ENCODE measurements at places on chromosomes 2 and 18.

- DNase-seq: no peak
Observed at GRCh38 chr2:216171011-216171410, 61.9 kb downstream of the XRCC5 start.

GRCh38 chr2:12035029-12035720 is 288.7 kb downstream of the LPIN1 start:
- no peak for DNase-seq

DNA sequence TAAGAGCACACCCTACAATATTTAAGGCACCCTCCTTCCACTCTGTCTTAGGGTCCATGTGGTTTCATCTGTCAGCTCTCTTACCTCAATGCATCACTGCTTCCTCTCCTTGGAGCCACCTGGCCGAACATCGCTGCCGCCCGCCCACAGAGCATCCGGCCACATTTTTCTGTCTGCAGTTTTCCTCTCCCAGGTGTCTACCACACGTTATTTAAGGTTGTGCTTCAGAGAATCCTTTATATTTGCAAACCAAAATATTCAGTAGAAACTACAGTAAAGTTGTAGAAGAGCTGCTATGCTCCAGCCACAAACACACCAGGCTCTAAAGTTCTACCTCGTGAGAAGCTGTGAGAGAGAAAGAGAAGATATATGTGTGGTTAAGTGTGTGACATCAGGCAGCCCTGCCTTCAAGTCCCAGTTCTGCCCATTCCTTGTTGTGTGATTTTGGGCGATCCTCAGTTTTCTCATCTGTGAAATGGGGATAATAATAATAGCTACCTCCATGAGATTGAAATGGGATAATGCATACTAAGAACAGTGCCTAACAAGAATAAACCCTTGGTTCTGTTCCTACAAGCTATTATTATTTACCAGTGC is 4.9 kb upstream of the STK17B start:
- DNase-seq: peak; percentile 68

DNA sequence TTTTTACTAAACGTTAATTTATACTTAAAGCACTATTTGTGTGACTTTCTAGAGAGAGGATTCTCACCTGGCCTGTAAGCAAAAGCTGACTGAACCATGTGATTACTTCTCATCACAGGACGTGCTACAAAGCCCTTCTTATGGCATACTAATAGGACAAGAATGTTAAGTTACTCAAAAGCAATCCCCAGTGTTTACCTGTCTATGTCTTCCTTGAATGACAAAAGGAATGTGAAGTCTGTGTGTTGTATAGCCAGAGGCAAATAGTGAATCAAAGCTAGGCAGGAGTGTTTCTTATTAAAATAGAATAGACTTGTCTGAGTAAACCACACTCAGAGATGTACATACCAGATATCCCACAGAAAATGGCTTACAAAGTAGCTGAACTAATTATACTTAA is 1465.5 kb downstream of the SUCLG1 start:
- no peak for DNase-seq

DNA sequence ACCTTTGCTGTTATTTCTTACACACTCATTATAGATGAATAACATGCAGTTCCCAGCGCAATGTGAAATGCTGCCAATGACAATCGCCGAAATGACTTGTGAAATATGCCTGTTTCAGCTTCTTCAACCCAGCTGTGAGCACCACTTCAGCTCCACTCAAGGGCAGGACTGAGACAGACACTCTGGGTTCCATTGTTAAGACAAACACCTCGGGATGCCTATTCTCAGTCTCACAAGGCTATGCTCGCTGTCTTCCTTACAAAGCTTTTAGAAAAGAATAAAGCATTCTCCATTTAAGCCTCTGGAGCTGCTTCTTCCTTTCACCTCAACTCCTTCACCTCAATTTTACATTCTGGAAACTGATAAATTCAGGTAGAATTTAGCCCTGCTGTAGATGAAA is 4.2 kb downstream of the CBLN2 start:
- DNase-seq: no peak

- no peak for DNase-seq
Observed at GRCh38 chr18:11857177-11857887, 6.1 kb downstream of the CHMP1B start.

DNA sequence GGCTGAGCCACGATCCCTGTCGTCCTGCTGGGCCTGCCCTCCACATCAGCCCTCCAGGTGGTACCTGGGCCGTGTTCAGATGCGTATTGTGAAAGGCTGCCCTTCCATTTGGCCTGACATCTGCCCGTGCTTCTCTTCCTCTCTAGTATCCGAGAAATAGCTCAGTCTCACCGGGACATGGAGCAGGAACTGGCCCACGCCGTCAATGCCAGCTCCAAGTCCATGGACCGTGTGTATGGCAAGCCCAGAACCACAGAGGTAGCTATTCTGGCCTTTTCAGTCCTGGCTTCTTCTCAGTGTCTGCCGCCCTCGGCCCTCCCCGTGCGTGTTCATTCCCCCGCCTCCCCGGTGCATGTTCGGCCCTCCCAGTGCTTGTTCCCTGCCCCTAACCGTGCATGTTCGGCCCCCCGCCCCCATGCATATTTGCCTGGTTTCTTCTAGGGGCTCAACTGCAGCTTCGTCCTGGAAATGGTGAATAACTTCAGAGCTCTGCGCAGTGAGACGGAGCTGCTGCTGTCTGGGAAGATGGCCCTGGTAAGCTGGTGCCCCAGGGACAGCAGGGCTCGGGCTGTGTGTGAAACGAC is 104.3 kb downstream of the USP40 start:
- no peak for DNase-seq

GRCh38 chr2:200796561-200796960 is 15.1 kb upstream of the BZW1 start:
- DNase-seq: no peak

- no peak for DNase-seq
Observed at GRCh38 chr2:46134531-46135227, 162.5 kb upstream of the EPAS1 start.

- DNase-seq: no peak
Observed at GRCh38 chr2:14418115-14418514, 214.4 kb upstream of the LRATD1 start.

DNA sequence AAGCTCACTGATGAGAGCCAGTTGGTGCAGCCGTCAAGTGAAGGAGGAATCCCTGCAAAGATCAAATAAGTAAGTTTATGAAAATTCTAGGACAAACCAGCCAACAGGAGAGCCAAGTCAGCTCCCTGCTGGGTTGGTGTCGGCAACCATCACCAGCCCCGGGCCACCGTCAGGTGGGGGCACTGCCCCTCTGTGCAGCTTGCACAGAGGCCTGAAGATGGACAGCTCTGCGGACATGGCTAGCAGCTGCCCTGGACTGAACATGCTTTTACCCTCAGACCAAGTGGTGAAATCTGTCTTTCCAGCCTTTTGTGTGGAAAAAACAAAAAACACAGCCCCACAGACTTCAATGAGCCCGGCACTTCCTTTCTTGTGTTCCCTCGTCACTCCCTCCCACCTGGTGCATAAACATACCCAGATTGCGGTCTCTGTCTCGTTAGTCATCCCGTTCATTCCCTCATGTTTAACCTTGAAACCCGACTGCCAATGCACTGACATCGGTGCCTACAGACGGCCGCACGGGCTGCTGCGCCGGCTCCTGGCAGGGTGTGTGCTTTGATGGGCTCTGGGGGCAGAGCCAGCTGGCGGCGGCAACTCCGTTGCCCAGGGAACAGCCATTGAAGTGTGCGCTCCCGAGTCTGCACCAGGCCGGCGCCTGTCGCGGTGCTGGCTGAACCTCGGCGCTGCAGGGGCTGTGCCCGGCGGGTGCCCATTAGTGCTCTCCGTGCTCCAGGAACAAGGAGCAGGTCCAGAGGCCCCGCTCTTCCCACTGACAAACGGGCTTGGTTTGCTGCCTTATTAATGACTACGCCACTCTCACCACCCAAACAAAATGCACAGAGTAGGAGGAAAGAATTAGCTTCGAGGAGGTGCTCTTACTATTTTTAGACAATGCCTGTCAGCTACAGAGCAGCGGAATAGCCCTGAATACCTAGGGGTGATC is 95.3 kb downstream of the EIPR1 start:
- no peak for DNase-seq

DNA sequence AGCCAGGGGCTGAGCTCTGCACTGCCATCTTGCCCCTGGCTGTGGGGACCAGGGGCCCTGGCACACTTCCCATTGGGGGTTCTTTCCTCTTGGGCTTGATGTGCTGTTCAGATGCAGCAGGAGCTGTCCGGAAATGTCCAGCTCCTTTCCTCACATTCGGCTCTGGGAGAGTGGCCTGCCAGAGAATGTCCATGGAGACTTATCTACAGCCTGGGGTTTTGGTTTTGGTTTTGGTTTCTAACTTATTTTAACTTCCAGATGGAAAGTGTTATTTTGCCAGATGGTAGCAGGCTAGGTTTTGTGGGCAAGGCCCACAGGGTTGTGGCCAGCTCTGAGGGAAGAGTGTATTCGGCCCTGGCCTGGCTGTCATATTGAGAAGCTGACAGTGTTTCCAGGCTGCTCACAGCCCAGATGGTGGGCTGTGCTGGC is 177.3 kb downstream of the ANKRD30B start:
- no peak for DNase-seq

GRCh38 chr18:49581371-49581770 is 19.5 kb downstream of the LIPG start:
- DNase-seq: peak; percentile 37
